Smooth muscle cell of the brain vasculature (primary cell): ENCODE measurements at places on chromosomes 2 and 18.

- no peak for DNase-seq
Observed at GRCh38 chr2:225765820-225766219, 366.3 kb downstream of the NYAP2 start.

DNA sequence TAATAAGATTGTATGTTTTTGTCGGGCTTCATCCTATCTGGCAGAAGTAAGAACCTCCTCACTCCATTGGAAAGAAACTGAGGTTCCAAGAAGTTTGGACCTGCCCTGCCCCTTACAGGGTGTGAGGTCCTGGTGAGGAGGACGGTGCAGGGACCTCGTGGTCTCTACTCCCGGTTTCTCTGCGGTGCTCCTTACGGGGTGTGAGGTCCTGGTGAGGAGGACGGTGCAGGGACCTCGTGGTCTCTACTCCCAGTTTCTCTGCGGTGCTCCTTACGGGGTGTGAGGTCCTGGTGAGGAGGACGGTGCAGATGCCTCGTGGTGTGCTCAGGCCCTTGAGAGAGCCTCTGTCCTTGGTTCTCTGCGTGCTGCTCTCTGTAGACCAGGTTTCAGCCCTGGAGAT, 5.2 kb downstream of the CTDP1 start:
- DNase-seq = no peak

- DNase-seq = no peak
Observed at GRCh38 chr18:42893977-42894376, 221.5 kb downstream of the RIT2 start.

DNA sequence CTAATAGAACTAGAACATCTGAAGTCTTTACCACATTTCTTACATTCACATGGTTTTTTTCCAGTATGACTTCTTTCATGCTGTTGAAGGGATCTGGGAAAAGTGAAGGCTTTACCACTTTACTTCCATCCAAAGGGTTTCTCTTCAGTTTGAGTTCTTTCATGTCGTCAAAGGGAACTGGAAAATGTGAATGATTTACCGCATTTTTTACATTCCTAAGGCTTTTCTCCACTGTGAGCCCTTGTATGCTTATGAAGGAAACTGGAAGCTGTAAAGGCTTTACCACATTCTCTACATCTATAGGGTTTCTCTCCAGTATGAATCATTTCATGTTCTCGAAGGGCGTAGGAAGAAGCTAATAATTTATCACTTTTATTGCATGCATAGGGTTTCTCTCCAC, 46.7 kb downstream of the NBEAL1 start:
- DNase-seq = no peak

GRCh38 chr2:240563951-240564560, 3.9 kb downstream of the DUSP28 start:
- no peak for DNase-seq

- DNase-seq = no peak
Observed at GRCh38 chr2:233082931-233083755, 23.0 kb downstream of the INPP5D start.

GRCh38 chr18:63844254-63844653, 43.3 kb upstream of the SERPINB2 start:
- DNase-seq = no peak

- no peak for DNase-seq
Observed at GRCh38 chr2:119352357-119352756, 14.3 kb downstream of the C2orf76 start.

DNA sequence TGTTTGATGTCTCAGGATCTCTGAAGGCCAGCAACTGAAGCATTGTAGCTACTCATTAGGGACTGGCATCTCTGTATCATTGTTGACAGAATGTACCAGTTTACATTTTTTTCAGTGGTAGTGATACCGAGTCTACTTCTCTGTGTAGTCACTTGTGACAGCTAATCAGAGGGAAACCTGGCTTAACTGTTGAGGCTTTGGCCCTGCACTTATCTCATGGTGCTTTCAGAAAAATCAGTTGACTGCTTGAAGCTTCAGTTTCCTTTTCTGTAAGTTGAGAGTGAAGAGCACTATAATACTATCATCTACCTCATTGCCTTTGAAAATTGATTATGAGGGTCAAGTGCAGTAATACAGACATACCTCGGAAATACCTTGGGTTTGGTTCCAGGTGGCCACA, 90.0 kb downstream of the COMMD1 start:
- no peak for DNase-seq

- DNase-seq = peak; percentile 44
Observed at GRCh38 chr2:224145751-224146355, 106.8 kb upstream of the SERPINE2 start.

- DNase-seq = no peak
Observed at GRCh38 chr2:212723226-212723625, 184.6 kb upstream of the ERBB4 start.

GRCh38 chr2:70962211-70962884, 16.1 kb upstream of the ANKRD53 start:
- no peak for DNase-seq

DNA sequence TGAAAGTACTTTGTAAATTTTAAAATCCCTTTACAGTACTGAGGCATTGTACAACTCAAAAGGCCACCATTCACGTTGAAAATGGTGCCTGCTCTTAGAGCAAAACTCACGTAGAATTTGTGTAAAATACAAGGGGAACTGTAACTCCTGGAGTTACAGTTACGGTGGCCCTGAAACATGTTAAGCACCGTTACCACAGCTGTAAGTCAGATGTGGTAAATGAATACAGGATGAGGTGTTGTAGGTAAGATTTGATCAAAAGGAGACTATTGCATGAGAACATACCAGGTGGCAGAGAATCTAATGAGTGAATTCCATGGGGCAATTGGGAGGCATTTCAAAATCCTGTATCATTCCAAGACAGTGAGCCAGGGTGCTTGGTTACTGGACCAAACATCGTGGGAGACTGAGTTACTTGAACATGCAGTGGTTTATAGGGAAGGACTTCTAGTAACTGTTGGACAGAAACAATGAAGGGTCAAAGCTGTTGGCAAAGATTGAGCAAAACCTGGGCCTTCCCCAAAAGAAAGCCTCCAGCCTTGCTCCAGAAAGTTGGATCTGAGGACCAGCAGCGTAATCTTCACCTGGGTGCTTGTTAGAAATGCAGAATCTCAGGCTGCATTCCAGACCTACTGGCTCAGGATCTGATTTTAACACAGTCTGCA, 535.8 kb upstream of the POU3F3 start:
- DNase-seq = no peak

DNA sequence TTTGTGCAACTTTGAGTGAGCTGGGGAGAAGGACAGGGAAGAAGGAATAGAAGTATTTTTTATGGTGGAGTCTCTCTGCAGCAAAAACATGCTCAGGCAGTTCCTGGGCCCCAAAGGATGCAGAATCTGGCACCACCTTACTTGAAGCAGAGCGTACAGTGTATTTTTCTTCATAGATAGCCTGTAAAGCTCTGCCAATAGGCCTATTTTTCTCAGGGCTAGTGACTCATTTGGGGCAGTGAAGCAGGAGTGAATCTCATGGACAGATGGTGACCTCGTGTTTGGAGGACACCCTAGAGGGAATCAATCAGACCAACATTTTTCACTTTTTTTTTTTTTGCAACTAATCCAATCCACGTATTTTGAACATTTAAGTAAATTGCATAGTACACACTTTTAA, 268.1 kb upstream of the CXCR4 start:
- no peak for DNase-seq

GRCh38 chr18:57780318-57780705, 22.8 kb downstream of the ATP8B1 start:
- no peak for DNase-seq

DNA sequence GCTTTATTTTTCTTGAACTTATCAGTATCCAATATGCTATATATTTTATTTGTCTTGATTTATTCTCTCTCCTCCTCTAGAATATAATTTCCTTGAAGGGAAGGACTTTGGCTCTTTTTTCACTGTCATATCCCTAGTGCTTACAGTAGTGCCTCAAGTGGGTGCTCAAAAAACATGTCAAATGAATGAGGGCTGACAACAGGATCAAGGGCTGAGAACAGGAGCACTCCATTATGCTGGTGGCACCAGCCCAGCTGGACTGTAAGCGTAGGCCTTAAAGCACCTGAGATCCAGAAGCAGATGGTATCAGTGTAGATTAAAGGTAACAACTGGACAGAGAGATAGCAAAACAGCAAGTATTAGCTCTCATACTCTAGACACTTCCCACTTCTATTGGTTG, 46.3 kb downstream of the PMS1 start:
- DNase-seq = no peak

DNA sequence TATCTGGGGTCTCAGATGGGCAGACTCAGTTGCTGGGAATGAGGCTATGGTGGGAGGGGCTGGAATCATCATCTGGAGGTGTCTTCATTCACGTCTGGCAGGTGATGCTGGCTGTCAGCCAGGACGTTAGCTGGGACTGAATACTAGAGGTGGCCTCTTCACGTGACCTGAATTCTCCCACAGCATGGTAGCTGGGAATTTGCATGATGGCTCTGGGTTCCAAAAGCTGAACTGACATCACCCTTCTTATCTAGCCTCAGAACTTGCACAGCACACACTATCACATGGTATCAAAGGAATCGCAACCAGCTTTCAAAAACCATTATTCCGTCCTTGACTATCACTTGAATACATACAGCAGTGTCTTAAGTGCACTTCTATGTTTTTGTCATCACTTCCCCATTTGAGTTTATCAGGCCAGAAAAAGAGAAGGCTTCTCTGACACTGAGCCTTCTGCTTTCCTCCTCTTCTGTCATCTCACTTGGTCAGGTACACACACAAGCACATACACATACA, 53.0 kb upstream of the LRP2 start:
- DNase-seq = no peak

DNA sequence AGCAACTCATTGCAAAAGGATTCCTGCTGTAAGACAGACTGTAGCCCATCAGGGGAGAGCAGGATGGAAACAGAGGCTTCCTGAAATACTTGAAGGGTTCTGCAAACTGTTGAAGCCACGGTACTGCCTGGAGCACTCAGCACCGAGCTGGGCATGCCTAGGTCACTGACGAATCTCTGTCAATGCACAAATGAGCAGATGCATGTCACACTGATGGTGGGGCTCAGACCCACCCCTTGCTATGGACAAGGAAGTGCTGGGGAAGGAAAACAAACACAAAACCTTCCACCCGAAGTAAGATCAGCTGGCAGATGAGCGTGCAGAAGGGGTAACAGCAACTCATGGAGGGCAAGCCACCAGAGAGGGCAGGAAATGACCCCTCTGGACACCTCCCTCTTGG, 136.7 kb downstream of the BCL2 start:
- DNase-seq = no peak

DNA sequence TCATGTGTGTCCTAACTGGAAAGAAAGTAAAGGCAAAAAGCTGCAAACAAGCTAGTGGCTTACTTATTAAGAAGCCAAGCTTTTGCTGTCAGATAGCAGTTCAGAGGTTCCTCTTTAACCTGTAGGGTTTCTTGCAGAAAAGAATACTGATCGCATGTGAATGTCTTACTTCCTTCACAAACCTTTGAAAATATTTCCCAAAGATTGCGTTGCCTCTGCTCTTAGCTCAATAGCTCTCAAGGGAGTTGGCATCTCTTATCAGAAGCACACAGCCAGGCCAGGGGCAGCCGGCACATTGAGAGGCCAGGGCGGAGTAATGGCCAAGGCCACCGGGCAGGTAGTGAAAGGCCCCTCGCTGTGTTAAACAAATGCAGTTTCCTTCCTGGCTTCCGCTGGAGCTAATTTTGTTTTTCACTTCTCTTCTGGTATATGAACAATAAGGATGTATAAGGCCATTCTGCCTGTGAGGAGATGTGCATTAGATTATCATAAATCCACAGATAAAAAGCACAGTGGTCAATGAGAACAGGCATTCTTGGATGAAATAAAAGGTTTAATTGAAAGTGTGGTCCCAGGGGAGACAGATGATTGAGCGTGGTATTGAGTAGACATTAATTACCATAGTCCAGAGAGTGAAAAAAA, 542.4 kb upstream of the NRP2 start:
- no peak for DNase-seq

DNA sequence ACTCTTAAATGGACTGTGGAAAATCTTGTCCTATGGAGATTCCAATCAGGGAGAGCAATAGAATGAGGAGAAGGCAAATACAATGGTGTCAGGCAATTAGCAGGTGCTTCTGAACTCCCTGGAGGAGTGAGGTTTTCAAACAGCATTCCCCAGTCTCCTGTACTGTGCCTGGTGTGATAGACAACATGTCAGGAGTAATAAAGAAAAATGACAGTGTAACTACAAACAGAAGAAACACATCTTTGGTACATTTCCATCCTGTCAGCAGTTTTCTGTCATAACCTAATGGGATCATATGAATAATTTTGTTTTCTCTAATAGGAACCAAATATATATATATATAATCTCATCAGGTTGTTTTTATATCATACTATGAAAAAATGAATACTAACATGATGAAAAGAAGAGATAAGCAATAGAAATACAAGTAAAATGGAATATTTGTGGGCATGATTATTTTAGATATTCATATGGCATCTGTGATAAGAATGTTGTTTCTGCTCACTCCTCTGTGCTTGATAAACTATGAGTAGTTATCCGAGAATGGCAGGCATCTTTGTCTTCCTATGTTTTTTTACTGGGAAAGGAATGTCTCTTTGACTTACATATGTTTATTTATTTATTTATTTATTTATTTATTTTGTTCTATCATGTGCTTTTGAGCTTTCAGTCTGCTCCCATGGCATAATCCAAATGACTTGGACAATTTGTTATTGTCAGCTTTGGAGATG, 441.7 kb downstream of the TXNL1 start:
- no peak for DNase-seq

DNA sequence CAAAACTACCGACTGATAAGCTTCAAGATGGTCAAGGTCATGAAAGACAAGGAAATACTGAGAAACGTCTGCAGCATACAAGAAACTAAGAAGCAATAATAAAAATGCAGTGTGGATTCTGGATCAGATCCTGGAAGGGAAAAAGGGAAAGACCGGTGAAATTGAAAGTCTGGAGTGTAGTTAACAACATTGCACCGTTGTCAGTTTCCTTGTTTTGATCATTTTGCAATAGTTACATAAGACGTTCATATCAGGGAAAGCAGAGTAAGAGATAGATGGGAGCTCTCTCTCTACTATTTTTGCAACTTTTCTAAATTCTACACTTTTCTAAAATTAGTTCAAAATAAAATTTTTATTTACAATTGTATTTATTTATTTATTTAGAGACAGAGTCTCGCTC, 15.0 kb upstream of the ZNF407 start:
- no peak for DNase-seq

GRCh38 chr2:236168110-236169080, at the start of gene GBX2:
GBX2 (minus strand) TSS chr2:236168386; CDS start chr2:236167971, 415 bp downstream.
- no peak for DNase-seq

DNA sequence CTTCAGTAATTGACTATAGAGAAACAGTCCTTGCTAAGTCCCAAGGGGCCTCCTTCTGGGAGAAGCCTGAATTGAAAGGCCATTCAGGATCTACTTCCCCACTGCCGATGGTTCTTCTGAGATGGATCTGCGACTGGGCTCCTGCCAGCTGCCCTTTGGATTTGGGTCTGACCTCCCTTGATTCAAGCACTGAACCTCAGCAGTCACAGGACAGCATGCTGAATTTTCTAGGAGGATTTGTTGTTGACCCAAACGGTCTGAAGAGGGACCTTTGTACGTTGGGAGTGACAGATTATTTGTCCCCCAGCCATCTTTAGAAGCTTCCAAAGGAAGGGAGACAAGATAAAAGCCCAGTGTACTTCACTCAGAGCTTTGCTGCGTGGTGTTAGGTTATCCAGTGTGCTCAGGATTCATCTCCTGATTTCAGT, 67.1 kb downstream of the NXPH2 start:
- DNase-seq = no peak

- DNase-seq = no peak
Observed at GRCh38 chr2:9761577-9761976, 81.7 kb upstream of the TAF1B start.
